ENCODE measurements at places on chromosomes 2 and 18.

- no peak for DNase-seq
Measured at GRCh38 chr2:88099798-88100488, 27.9 kb downstream of the FABP1 start.

DNA sequence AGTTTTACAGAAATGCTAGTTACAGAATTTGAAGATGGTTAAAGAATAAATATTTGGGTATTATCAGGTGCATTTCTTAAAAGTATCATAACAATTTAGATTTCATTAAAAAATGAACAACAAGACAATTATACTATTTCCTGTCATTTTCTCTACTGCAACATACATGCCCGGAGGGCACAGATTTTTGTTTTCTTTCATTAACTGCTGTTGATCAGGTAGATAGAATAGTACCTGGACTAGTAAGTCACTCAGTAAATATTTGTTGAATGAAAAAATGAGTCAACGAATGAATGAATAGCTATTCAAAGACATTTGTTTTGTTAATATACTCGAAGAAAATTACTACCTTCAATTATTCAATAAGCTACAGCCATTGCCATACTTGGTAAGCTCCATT, 531.2 kb upstream of the VRK2 start:
- no peak for DNase-seq

DNA sequence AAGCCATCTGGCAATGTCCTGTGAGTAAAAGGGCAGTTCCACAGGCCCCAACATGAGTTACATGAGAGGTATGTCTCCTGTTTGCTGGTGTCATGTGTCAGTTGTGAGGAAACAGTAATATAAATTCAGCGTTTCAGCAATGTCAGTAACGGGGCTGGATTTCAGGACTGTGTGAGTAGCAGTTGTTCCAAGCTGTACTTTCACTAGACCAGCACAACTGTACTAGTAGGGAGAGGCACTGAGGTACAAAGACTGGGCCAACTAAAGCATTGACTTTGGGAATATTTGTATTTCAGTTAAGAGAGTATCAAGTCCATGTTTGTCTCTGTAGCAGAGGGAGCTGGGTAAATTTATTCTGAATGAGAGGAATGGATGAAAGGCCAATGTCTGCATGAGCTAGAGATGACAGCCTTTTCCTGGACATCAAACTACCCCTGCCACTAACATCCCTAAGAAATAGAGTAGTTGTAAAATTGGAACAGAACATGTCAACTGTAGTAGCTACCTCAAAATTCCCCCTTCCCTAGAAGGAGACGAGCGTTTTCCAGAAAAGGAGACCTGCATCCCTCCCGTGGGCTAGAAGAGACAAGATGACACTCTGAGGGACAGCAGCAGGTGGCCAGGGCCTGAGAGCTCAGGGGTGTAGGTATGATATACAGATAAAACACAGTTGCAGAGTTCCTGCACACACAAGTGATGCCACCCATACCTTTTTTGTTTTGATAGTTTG, 24.4 kb downstream of the EIF4E2 start:
- DNase-seq: no peak

GRCh38 chr2:36456227-36457175, 100.9 kb downstream of the CRIM1 start:
- no peak for DNase-seq

DNA sequence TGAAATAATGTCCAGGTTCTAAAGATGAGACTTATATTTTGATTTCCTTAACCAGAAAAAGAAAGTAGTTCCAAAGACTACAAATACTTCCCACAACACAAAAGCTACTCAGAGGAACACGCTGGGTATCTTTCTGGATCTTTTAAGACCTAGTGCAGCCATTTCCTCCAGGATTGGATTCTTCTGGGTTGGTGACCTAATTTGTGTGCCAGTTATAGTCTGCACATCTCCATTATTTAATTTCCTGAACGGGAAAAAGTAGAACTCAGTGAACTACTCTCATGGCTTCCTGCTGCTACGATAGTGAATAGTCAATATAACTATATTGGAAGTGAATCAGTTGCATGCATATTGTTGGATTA, 1.5 kb downstream of the TMEM87B start:
- no peak for DNase-seq

DNA sequence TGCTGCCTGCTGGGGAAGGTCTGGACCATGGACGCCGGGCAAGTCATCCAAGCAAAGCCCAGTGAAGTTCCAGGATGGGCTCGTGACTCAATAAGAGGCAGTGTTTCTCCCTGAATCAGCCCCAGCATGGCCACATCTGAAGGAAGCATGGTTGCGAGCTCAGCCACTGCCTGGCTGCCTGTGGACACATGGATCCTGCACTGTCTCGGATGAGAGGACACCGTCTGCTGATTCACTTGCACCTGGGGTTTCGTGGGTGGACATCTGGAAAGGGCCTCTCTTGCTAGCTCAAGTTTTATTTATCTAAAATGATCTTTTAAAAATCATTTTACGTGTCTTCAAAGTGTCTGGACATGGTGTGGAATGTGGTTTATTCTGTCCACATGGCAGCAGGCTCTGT, 224.8 kb upstream of the FN1 start:
- no peak for DNase-seq

DNA sequence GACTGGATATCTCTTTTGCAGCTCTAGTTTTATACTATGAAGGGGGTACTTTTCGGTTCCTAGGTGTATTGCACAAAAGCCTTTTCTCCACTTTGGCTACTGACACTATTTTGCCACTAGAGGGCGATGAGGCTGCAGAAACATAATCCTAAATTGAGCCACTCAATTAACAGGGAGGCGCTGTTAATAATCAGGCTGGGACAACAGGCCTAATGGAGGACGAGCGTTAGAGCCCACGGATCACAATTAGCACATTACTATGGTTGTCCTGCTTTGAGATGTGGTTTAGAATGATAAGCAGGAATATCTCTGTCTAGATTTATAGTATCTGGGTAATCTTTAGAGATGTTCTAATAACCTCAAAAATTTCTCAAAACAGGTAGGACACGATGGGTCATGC, 62.2 kb upstream of the PMAIP1 start:
- DNase-seq: peak; percentile 8

GRCh38 chr2:174826051-174826450, 61.8 kb upstream of the CHRNA1 start:
- no peak for DNase-seq

- no peak for DNase-seq
Measured at GRCh38 chr18:40686836-40687235, 1268.2 kb upstream of the PIK3C3 start.

- no peak for DNase-seq
Measured at GRCh38 chr18:34947711-34948125, 93.5 kb upstream of the MAPRE2 start.

DNA sequence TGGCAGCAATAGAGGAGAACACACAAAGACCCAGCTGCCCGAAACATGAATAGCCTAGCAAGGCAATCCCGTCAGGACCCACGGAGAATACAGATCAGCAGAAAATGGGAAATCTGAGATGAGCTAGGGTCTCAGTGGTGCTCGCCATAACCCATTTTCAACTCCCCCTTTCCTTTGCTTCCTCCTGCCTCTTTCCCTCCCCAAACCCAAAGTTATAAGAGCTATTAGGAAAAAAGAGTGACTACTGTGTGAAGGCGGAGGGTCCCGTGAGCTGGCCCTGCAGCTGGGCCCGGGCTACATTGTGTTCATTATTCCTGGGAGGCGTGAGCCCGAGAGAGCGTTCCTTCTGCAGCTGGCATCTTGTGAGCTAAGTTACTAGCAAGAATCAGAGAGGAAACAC, 118.4 kb downstream of the PID1 start:
- DNase-seq: no peak

Data from SW 1271 (cell line).